ENCODE measurements at places on chromosomes 3 and 15.

- no peak for DNase-seq
Measured at GRCh38 chr3:12561397-12561796, 4.5 kb downstream of the MKRN2 start.

GRCh38 chr3:111541911-111542483 is at the start of gene CD96:
Gene CD96 (plus strand): TSS chr3:111542197. CDS start chr3:111542249, 52 bp downstream.
- peak; percentile 22 for DNase-seq

DNA sequence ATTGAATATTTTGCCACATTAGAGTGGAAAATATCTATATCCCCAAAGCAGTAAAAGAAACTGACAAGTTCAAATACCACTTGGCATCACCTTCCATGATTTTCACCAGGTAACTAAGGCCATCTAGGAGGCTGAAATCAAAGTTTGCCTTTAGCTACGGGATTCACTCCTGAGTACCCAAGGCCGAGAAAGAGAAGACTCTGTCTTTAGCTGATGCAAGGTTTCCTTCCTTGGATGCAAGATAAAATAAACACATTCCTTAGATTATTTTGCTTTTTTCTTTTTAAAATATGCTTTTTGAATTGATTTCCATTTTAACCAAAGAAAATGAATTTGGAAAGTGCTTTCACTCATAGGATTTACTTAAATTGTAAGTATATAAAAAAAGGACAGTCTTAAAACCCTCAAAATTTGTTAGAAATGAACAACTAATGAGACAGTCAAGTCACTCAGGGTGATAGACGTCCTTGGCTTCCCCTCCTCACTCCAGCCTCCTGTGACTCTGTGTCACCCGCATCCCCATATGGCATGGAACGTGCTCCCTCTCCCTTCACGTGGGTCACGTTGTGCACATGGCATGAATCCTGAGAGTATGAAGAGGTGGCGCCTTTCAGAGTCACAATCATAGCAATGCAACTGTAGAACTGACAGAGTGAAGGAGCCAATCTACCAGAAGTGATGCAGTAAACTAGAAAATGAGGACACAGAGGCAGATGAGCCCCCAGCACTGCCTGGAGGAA is 148.4 kb downstream of the RTP4 start:
- no peak for DNase-seq

DNA sequence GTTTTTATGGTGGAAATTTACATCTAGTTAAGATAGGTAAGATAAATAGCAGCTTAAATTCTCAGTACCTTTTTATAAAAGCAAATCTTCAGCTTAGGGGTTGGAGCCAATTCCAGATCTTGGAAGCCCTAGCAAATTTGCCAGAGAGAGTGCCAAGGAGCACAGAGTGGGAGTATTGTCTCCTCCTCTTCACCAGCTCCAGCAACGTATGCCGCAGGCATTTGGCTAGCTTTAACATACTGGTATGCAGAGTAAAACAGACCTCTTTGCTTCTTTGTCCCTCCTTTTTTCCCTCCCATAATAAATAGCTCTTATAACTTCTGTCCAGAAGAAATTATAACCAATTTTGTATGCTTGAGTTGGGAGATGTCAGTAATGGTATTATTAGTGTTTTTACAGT is 140.4 kb downstream of the DIPK2A start:
- DNase-seq: no peak

DNA sequence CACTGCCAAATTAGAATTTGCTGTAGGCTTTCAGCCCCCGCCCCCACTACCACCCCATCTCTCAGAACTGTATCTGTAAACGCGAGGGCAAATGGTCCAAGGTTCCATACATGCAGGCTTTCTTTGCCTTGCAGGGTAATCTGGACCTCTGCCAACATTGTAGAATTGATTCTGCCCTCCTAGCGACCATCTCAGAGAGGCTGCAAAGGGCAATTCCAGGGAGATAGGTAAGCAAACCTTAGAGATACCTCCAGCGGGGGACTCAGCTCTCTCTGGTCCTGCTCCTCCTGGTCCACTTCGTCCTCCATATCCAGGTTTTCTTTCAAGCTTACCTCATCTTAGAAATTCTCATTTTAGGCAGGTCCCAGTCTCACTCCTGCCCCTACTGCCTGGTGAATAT is 64.4 kb downstream of the SLMAP start:
- no peak for DNase-seq

GRCh38 chr3:195548501-195548900 is 5.4 kb upstream of the PPP1R2 start:
- no peak for DNase-seq

DNA sequence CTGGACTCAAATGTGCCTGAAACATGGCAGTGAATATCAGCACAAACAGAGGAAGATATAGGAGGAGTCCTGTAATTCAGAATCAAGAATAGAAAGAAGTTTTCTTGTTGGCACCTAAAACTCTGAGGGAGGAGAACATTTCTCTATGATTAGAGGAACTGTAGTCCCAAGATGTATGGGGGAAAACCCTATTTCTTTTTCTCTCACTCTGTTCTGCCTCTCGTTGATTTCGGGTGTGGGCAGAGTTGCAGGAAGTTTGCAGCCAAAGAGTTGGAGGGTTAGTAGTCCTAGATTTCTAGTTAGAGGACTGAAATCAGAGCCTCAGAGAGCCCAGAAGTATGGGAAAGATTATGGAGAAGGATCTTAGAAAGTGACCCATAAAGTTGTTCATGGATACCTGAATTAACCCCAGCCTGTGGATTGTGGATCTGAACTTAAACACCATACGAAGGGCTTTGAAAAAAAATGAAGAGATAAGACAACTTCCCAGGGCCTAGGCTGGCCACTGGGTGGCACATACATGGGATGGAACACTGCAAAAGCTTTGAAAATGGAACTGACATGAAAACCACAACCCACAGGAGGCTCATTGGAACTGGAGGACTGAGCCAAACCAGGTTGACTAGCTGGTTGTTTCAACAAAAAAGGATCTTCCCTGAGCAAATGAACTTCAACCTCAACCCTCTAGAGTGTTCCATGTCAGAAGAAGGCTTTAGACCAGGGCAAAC is 34.6 kb downstream of the FMN1 start:
- no peak for DNase-seq

DNA sequence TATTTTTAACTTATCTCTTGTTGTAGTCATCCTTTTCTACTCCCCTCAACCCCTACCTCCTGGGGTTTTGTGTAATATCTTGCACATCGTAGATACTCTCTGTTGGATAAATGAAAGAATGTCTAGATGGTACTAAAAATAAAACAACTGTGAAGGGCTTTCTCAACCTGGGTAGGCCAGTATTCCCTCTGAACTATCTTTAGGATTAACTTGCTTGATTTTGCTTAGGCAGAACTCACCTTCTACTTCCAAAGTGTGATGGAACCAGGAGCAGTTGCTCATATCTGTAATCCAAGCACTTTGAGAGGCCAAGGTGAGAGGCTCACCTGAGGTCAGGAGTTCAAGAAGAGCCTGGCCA is 32.8 kb upstream of the TIPARP start:
- DNase-seq: no peak

- no peak for DNase-seq
Measured at GRCh38 chr3:18870642-18871041, 277.7 kb upstream of the KCNH8 start.

DNA sequence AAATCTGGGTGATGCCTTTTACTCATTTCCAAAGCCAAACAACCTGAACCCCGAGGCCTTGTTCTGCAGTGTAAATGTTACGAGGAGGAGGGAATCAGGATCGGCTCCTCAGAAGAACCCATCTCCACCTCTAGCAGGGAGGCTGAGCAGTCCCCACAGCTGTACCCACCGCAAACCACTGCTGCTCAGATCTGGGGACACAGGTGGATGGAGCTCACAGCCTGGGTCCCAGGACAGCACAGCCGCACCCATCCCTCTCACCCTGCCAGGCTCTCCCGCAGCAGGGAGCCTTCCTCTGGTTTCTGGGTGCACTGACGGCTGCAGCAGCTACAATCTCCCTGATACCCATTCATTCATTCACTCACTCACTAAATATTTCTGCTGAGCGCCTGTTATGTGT is 44.0 kb upstream of the CGNL1 start:
- DNase-seq: no peak

GRCh38 chr15:43185157-43186002 is at the start of gene CCNDBP1:
Gene CCNDBP1 (plus strand): TSS chr15:43185403. CDS start chr15:43185499, 96 bp downstream.
- DNase-seq: peak; percentile 99

- DNase-seq: peak; percentile 72
Measured at GRCh38 chr3:44104668-44105321, 136.9 kb upstream of the TOPAZ1 start.

DNA sequence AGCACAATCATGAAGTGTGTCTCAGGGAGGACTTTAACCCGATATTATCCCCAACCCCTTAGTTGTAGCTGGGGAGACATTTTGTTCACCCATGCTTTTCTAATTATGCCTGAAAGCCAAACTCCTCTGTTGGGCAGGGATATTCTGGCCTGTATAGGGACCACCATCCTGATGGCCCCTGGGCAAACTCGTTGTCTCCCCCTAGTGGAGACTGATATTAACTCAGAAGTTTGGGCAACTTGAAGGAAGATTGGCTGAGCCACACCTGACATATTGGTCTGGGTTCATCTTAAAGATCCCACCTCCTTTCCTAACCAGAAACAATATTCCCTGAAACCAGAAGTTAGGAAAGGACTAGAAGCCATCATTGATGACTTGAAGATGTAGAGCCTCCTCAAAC is 42.3 kb downstream of the TM4SF18 start:
- peak; percentile 50 for DNase-seq

GRCh38 chr15:49286649-49287404 is 116.8 kb downstream of the GALK2 start:
- no peak for DNase-seq

All from GM20000 (cell line).